ENCODE measurements at places on chromosomes 7 and 10.

GRCh38 chr7:24436131-24436920 lies 136.9 kb upstream of the PALS2 start:
- DNase-seq: no peak

GRCh38 chr7:100509231-100509630 lies 25.5 kb downstream of the NYAP1 start:
- DNase-seq: no peak

GRCh38 chr7:101865455-101865854 lies 48.0 kb downstream of the CUX1 start:
- DNase-seq: no peak

DNA sequence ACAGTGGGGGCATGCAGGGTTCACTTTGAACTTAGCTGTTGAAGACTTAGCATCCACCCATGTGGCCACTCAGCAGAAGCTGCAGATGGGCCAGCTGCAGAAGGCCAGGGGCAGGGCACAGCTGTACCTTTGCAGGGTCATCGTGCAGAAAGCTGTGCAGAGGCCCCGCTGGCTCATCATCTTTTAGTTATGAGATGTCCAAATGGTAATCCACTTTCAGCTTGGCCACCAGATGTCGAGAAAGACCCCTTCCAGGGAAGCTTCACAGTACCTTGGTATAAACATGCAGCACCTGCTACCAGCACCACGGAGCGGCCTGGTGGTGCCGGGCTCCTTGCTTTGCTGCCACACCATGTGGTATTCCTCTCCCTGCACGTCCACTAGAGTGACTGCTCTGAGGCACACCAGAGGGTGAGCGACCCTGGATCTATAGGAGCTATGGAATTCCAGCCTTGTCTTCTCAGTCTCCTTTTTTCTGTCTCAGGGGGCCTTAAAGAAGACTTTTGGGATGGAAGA lies 74.2 kb upstream of the LAMB4 start:
- DNase-seq: no peak

- DNase-seq: no peak
Measured at GRCh38 chr10:75607576-75607975, 176.2 kb downstream of the LRMDA start.

GRCh38 chr10:71829171-71829570 lies 21.9 kb downstream of the PSAP start:
- DNase-seq: no peak

DNA sequence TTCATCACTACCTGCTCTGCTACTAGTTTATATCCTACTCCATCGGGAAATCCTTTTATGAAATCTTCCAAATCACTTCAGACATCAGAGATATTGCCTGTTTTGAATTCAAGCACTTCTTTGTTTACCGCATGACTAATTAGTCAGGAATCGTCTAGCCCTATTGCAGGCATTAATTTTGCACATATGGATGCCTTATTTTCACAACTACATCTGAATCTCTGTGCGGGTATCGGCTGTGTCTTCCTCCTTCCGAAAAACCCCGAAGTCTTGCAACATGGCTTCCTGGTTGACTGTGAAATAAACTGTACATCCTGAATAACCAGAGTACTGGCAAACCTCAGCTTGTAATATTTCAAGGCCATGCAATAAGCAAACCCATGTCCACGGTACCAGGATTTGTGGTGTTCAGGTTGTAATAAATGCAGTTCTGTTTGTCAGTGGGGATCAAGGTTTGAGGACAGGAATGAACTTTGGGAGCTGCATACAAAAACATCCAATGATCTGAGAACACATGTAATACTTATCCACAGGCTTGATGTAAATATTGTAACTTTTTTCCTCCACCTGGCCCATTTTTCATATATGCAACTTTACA lies 642.1 kb downstream of the PARD3 start:
- no peak for DNase-seq

GRCh38 chr10:95792874-95793285 lies 36.9 kb downstream of the ENTPD1 start:
- no peak for DNase-seq

GRCh38 chr10:30151581-30152389 lies 92.4 kb upstream of the JCAD start:
- no peak for DNase-seq

DNA sequence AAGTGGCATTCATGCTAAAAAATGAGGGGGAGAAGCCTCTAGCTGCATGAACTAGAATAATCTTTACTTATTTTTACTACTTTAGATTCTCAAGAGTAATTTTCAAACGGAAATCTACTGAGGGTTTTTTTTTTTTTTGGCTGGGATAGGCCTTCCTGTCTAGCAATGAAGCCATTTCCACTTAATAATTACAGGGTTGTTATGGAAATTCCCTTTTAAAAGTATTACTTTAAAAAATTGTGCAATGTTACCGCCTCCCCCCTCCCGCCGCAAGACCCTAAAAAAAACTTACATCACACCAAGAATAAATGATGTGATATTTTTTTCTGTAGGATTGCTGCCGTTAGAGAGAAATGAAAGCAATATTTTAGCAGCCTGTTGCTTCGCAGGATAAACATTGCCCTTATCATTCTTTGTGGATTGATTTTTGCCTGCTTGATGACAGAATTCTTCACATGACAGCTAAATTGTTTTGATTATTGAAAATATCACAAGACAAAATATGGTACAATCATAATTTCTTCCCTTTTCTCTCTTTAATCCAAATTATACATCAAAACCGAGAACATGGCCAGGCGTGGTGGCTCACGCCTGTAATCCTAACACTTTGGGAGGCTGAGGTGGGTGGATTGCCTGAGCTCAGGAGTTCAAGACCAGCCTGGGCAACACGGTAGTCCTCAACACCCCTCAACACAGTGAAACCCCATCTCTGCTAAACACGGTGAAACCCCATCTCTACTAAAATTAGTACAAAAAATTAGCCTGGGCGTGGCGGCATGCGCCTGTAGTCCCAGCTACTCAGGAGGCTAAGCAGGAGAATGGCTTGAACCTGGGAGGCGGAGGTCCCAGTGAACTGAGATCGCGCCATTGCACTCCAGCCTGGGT lies 32.8 kb downstream of the ARL4A start:
- no peak for DNase-seq

Data from stimulated activated CD4-positive, alpha-beta T cell treated with anti-CD3 and anti-CD28 coated beads, Interleukin-2, amount 100 ng/mL, for 4 hours (primary cell).